ENCODE measurements at places on chromosomes 13 and 19. TPM values are rescaled to one million over a fixed set of nuclear protein-coding genes. Genes with fewer than 3 reads are reported as not detected.

Gene SYDE1
- polyA plus RNA-seq = 11.4 TPM

Gene MYO16
- polyA plus RNA-seq = not detected

Gene ZNF471
- polyA plus RNA-seq = 4.2 TPM

Gene SLC25A41
- 1.8 TPM for polyA plus RNA-seq

Gene ZNF667
- polyA plus RNA-seq = 5.6 TPM
